ENCODE measurements at places on chromosomes 13 and 19.

DNA sequence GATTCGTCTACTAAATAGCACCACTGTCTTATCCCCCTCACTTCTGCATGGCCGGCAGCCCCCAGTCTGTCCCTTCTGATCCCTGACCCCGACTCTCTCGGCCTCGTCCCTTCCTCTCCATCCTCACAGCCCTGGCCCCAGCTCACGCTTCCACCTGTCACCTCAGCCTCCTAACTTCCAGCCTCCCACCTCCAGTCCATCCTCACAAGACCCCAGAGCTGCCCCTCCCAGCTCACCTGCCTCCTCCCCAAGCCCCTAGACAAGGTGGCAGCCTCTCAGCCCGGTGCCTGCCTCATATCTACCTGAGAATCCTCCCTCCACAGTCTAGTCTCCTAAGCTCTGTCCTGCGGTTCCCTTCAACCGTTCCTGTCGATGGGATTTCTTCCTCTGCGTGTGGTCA is 10.0 kb downstream of the KCNC3 start:
- no peak for DNase-seq

DNA sequence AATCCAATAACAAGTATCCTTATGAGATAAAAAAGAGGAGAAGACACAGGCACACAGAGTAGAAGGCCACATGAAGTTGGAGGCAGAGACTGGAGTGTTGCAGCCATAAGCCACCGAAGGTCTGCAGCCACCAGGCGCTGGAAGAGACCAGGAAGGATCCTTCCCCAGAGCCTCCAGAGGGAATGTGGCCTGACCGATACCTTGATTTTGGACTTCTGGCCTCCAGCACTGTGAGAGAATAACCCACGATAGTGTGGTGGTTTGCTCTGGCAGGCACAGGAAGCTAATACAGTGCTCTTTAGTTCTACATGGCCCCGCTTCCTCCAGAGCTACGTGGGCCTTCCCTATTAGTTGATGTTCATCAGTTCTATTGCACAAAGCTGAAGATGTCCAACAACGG is 15.3 kb upstream of the SULT2A1 start:
- DNase-seq: no peak

GRCh38 chr19:44728178-44728577 is 20.3 kb upstream of the BCL3 start:
- DNase-seq: no peak

GRCh38 chr19:47049307-47049700 is 880 bp upstream of the TMEM160 start:
- DNase-seq: no peak

GRCh38 chr19:19050731-19051130 is 13.1 kb upstream of the SLC25A42 start:
- DNase-seq: no peak

DNA sequence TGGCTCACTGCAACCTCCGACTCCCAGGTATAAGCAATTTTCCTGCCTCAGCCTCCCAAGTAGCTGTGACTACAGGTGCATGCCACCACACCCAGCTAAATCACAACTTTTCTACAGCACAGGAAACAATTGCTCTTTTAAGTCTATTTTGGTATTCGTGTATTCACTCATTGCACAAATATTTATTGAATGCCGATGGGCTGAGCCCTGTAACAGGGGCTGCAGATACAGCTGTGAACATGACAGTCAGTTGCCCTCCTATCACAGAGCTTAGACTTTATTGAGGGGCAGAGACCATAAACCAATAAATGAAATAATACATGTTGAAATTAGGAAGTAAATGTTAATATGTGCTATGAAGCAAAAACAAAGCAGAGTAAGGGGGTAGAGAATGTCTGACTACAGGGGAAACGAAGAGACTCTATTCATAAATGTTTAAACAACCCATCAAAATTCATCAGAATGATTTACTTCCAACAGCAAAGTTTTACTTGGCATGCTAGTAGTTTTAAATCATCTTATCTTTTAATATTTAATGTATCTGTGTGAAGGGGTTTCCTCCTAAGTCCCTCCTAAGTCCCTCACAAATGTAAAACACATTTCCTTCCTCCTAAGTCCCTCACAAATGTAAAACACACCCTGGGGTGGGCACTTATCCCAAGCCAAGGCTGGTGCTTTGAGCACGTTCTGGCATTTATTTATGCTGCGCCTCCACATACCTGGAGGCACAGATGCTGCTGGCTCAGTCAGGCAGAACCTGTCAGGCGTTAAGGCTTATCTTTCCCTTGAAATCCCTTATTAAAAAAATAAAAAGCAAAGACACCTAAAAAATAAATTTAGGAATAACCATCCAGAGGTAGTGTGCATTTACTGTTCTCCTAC is 140.8 kb downstream of the MIPEP start:
- DNase-seq: no peak

DNA sequence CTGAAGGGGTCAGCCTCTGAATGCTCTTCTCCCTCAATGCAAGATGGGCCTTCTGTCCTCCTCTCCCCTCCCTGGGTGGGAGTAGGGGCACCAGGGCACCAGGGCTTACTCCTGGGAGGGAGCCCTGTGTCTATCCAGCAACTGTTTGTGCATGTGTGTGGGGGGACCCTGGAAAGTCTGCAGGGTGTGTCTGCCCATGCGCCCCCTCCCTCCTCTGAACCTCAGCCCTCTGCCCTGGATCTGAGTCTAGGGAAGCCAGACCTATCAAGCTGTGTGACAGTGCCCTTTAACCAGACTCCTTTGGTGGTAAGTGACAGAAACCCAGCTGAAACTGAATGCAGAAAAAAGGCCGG is 213.3 kb upstream of the ZNF536 start:
- DNase-seq: no peak

DNA sequence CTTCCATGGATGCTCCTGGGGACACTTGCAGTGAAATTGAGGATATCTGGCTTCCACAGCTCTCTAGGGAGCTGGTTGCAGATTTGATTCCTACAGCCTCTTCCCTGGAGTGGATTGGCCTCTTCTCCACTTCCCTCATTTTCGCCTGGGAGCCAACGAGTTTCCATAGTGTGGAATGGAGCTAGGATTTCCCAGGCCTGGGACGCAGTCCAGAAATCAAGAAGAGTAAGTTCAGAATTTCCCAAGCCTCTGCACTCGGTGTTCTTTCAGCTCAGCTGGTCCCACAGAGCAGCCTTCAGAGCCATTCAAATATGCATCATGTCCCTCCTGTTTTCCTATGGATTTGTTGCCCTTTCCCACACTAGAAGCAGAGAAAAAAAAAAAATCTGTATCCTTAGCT is 68.2 kb downstream of the RAP2A start:
- no peak for DNase-seq

DNA sequence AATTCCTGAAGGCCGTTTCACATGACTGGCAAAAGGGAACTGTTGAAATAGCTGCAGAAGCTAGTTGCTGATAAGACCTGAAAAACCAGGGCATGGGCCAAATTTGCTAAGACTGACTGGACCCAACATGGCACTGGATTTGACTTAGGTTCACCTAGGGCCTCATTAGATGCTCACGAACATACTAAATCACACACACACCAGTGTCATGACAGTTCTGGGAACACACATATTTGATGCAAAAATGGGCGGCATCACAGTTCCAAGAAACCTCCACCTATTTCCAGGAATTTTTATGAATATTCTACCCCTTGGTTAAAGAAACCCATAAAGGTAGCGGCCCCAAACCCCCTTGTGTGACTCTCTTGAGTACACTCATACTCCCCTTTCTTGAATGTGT is 99.6 kb upstream of the OBI1 start:
- no peak for DNase-seq

- DNase-seq: no peak
Measured at GRCh38 chr13:111202745-111203144, 87.6 kb downstream of the ARHGEF7 start.

DNA sequence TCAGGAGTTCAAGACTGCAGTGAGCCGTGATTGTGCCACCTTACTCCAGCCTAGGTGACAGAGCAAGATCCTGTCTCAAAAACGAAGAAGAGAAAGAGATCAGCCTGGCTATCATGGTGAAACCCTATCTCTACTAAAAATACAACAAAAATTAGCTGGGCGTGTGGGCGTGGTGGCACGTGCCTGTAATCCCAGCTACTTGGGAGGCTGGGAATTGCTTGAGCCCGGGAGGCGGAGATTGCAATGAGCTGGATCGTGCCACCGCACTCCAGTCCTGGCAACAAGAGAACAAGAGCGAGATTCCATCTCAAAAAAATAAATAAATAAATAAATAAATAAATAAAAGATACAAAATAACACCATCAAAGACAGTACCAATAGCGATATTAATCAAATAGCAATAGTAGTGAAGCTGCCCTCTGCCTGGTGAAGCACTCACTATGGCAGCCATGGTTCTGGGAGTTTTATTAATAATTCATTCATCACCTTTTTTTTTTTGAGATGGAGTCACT is 53.9 kb downstream of the NFIC start:
- DNase-seq: no peak

GRCh38 chr19:33376423-33376822 is 2.9 kb downstream of the CEBPG start:
- DNase-seq: peak; percentile 40

GRCh38 chr19:14694641-14695266 is 4.9 kb downstream of the ZNF333 start:
- DNase-seq: no peak

- peak; percentile 26 for DNase-seq
Measured at GRCh38 chr19:48271531-48272151, 1.8 kb downstream of the ZNF114 start.

DNA sequence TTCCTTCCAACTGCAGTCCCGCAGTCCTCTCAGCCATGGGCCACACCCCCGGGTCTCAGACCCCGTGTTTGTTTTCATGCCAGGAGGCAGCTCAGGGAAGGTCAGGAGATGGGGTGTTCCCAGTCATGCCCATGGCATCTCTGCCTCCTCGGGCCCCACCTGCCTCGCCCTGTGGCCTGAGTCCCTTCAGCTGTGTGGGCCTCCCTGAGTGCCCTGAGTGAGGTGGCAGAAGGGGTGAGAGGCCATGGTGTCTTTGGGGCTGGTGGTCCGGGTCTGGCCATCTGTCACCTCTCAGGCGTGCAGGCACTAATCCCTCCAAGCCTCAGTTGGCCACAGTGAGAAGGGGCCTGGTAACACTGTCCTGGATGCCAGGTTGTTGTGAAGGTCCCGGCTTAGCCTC is 10.9 kb upstream of the KDM4B start:
- no peak for DNase-seq

DNA sequence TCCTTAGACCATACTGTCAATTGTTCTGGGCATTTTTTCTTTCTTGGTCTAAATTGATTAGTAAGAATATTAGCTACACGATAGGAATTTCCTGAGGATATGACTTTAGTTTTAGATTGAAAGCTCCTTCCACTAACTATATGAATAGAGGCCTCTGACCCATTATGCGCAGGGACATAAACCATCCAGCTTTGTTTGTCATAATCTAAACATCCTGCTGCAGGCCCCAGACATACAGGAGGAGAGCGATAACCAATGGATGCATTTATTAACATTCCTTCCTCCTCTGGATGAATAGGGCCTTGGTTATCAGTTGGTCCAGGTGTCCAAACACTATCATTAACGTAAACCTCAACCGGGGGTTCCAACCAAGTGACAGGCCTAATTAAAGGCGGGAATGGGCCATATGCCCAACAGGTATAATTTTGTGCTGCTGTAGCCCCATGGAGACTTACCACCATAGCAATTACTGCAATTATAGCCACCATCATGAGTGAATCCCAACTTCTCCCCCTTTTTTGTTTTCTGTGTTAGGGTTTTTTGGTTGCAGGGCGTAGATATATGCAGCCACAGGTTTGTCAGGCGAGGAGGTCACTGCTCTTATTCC is 32.6 kb downstream of the CLEC4M start:
- DNase-seq: no peak

DNA sequence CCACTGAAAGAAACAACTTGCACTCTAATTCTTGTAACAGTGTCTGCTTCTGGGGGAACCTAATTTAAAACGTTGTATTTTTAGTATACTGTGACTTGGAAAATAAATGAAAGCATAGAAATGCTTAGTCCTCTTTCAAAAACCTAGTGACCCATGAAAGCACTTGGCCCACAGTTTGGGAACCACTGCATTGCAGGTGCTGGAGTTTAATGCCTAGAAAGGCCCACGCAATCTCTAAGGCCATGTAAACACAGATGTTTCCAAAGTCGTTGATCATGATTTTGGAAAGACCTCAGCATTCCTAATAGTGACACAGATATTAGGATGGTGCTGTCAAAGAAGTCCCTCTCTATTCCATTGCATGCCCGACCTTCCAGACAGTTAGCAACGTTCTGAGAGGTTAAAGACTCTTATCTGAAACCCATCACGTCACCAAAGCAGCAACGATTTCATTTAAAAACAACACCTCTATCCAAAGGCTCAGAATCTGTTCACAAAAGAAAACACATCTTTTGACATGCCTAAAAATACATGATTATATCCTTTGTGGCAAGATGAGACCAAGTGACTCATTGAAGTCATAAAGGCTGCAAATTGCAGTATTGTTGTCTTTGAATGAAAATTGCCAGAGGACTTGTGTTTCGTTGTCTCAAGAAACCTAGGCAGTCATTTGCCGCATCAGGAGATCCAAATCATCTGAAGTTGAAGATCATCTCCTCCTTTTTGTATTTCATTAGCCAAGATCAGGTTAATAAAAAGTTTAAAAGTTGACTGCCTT is 328.0 kb upstream of the ZNF507 start:
- no peak for DNase-seq

- no peak for DNase-seq
Measured at GRCh38 chr13:21445759-21446158, 13.3 kb downstream of the ZDHHC20 start.

- DNase-seq: no peak
Measured at GRCh38 chr13:35598233-35598632, 121.7 kb upstream of the MAB21L1 start.

DNA sequence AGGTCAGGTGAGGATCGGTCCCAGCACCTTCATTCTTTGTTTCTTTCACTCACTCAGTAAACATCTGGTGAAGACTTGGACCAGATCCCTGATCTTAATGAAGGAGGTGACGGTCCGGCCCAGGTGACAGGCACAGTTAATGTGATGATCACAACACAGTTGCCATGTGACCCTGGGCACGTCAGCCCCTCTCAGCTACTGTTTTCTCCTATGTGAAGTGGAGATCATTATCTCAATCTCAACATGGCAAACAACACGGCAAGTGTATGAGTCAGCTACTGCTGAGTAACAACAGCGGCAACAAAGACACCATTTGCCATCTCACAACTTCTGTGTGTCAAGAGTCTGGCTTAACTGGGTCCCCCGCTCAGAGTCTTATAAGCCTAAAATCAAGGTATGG is 74.6 kb downstream of the GNG7 start:
- DNase-seq: no peak

DNA sequence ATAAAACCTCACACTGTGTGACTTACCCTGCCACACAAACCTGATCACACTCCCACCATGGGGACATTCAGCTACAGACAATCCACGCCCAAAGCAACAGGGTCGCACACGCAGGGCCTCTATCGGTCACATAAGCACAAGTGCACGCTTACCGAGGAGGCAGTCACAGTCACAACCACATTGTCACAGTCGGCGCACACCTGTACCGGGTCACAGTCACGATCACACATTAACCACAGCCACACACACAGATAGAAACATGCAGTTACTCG is 579 bp downstream of the ZNF566 start:
- DNase-seq: peak; percentile 20

GRCh38 chr19:6271251-6271650 is 8.5 kb downstream of the MLLT1 start:
- DNase-seq: no peak

- DNase-seq: peak; percentile 48
Measured at GRCh38 chr13:46321494-46322225, 65.4 kb downstream of the RUBCNL start.
